CD8-positive, alpha-beta memory T cell (primary cell): ENCODE measurements at places on chromosomes 1 and 21.

- no peak for DNase-seq
Measured at GRCh38 chr1:181100934-181101333, 12.4 kb downstream of the IER5 start.

- DNase-seq, result no peak
Measured at GRCh38 chr1:41626616-41627375, 142.3 kb upstream of the EDN2 start.

- DNase-seq, result no peak
Measured at GRCh38 chr1:173422456-173422976, 54.6 kb upstream of the PRDX6 start.

- peak; percentile 39 for DNase-seq
Measured at GRCh38 chr1:167489571-167490340, 28.6 kb downstream of the CD247 start.

- DNase-seq, result no peak
Measured at GRCh38 chr1:168607872-168608428, 31.5 kb downstream of the XCL1 start.

- no peak for DNase-seq
Measured at GRCh38 chr1:69246710-69247109, 321.0 kb upstream of the LRRC7 start.

- DNase-seq, result no peak
Measured at GRCh38 chr1:32494196-32494595, 29.3 kb downstream of the ZBTB8B start.

DNA sequence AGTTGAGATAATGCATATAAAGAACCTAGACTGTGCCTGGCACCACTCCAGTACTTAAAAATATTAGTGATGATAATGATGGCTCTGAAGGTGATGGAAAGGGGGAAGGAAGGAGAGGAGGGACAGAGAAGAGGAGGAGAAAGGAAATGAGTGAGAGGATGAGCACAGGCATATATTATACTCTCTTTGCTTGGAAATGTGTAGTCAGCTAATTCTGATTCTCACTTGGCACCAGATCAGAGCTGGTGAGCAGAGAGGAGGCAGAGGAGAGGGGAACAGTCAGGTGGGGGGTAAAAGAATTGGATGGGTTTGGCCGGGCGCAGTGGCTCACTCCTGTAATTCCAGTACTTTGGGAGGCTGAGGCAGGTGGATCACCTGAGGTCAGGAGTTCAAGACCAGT is 24.3 kb upstream of the MYOC start:
- no peak for DNase-seq

- DNase-seq, result no peak
Measured at GRCh38 chr1:90149101-90149500, 154.2 kb downstream of the ZNF326 start.

DNA sequence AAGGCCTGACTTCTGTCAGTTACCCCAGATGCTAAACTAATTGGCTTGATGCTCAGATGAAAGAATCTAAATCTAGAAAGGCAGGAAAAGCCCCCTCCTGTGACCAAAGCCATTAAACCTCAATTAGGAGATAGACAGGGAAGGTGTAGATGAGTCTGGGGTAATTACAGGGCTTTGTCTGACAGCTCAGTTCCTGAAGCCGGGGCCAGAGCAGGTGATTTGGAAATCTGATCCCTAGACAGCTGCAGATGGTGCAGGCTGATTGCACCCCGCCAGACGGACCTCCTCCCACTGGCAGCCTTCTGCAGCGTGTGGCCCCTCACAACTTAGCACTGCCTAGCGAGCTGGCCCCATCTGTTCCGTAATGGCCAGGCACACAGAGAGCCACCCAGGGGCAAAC is 395.1 kb downstream of the HLX start:
- no peak for DNase-seq

GRCh38 chr1:207983044-207983635 is 72.2 kb upstream of the CD34 start:
- no peak for DNase-seq

GRCh38 chr1:235023711-235024439 is 104.8 kb downstream of the TOMM20 start:
- no peak for DNase-seq

- DNase-seq, result no peak
Measured at GRCh38 chr1:71116729-71117128, 35.9 kb upstream of the ZRANB2 start.

DNA sequence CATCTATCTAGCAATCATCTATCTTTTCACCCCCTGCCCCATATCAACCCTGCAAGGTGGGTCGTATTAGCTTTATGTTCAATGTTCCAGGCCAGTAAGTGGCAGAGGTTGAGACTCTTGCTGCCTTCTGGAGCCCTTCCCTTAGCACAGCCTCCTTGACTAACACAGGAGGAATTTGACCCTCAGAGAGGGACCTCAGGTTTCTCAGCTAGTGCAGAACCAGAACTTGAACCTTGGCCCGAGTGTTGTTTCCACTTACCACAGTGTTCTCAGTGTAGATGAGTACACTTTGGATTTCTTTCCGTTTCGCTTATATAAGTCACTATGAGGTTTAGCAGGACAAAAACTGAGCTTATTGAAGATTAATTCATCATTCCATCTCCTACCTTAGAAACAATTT is 11.1 kb upstream of the ATF3 start:
- DNase-seq, result no peak

GRCh38 chr1:86708920-86709319 is 4.5 kb downstream of the SH3GLB1 start:
- no peak for DNase-seq

- peak; percentile 83 for DNase-seq
Measured at GRCh38 chr1:30749691-30750583, 7.6 kb downstream of the LAPTM5 start.

- DNase-seq, result no peak
Measured at GRCh38 chr1:112319371-112320040, 76.5 kb upstream of the CTTNBP2NL start.

DNA sequence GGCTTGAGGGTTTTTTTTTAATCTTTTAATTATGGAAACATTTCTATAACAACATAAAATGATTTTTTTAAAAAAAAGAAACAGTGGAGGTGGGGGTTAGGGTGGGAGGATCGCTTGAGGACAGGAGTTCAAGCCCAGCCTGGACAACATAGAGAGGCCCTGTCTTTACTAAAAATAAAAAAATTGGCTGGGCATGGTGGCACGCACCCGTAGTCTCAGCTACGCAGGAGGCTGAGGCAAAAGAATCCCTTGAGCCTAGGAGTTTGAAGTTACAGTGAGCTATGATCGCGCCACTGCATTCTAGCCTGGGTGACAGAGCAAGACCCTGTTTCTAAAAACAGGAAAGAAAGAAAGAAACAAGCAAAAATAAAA is 32.2 kb upstream of the RNF11 start:
- DNase-seq, result no peak

DNA sequence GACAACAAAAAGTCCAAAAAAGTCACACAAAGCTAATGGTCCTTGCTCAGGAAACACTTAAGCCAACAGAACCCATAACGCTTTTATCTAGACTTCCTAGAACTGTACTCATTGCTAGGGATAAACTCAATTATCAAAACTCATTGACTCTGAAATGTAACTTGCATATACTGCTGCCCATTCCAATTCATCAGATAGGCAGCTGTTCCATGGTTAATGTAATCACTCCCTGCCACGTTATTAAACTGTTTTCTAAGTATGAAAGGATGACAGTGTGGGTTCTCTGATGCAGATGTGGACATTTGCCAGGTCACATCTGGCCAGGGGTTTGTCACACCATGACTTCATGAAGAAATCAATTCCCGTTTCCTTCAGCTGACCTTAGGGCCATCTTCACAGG is 30.3 kb upstream of the DNAJC11 start:
- DNase-seq, result no peak

- no peak for DNase-seq
Measured at GRCh38 chr1:76640092-76640491, 227.2 kb upstream of the ST6GALNAC5 start.

DNA sequence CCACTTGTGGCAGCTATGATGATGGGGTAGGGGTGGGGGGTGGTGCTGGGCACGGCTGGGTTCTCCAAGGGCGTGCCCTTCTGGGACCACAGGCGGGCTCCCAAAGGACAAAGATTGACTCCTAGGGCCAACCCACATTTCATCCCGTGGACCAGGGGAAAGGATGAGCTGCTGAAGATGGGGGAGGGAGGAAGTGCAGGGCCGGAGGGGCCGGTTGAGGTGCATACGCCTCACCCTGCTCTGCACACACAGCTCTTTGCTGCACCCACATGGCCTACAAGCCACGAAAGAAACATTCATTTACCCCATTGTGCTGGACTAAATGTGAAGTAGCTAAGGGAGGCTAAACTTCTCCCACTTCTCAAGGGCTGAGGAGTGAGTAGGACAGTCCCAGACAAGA is 34.2 kb upstream of the GNPAT start:
- DNase-seq, result no peak

GRCh38 chr1:223222377-223222776 is 79.3 kb upstream of the TLR5 start:
- no peak for DNase-seq

GRCh38 chr21:36610201-36610600 is 88.7 kb upstream of the SIM2 start:
- DNase-seq, result no peak

GRCh38 chr1:94654031-94654430 is 112.5 kb upstream of the F3 start:
- DNase-seq, result no peak

GRCh38 chr1:17877896-17878295 is 122.8 kb downstream of the ACTL8 start:
- no peak for DNase-seq

DNA sequence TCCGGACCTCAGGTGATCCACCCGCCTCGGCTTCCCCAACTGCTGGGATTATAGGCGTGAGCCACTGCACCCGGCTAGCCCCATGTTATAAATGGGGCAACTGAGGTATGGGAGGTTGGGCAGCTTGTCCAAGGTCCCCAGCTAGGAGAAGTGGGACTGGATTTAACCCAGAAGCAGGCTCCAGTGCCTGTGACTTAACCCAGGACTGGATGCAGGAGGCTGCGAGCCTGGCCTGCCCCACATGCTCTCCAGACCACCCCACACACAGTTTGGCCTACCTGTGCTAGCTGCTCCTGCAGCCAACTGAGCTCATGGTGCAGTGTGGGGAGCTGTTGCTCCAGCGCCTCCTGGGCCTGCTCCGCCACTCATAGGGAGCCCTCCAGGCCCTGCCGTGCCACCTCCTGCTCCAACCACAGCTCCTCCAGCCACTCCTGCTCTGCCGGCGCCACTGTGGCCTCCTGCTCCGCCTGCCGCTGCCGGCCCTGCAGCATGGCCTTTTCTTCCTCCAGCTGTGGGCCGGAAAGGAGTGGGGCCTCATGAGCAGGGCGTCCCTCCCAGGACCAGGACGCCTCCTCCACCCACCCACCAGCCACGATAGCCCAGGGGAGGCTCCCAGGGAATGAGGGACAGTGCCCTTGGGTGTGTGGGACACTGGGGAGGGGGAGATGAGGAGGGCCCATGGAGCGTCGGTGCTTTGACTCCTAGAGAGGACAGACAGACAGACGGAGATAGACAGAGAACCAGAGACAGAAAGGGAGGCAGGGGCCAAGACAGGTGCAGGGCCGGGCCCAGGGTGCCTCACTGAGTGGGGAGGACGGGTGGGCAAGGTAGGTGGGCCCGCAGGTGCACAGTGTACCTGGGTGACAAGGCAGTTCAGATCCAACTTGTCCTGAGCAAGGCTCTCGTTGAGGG is 12.4 kb upstream of the NBPF1 start:
- no peak for DNase-seq

- DNase-seq, result no peak
Measured at GRCh38 chr1:65759516-65759915, 33.2 kb upstream of the PDE4B start.

GRCh38 chr21:29726044-29726443 is 213.8 kb downstream of the GRIK1 start:
- no peak for DNase-seq

- no peak for DNase-seq
Measured at GRCh38 chr1:230867101-230867902, 1.0 kb downstream of the C1orf198 start.
